Inflammatory macrophage treated with lipopolysaccharide for 1 hour (primary cell): ENCODE measurements at places on chromosomes 4 and X.
A peak's percentile ranks its signal among the peaks of the same experiment; 100 is the strongest.

DNA sequence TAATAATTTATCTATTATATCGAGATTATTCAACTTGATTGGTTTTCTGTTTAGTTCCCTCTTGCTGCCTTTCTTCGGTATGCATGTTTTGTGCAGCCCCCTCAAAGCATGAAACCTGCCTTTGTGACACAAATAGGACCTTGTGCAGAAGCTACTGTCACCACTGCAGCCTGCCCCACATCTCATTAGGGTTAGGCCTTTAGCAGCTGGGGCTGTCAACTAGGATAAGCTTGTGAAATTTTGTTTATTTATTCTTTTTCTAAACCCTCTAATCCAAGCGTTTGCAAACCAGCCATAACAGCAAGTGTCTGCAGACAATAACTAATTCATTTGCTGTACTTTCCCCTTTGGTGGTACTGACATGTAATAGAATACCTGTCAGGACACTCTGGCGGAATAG, 258.9 kb downstream of the RCHY1 start:
- DNase-seq: no peak

DNA sequence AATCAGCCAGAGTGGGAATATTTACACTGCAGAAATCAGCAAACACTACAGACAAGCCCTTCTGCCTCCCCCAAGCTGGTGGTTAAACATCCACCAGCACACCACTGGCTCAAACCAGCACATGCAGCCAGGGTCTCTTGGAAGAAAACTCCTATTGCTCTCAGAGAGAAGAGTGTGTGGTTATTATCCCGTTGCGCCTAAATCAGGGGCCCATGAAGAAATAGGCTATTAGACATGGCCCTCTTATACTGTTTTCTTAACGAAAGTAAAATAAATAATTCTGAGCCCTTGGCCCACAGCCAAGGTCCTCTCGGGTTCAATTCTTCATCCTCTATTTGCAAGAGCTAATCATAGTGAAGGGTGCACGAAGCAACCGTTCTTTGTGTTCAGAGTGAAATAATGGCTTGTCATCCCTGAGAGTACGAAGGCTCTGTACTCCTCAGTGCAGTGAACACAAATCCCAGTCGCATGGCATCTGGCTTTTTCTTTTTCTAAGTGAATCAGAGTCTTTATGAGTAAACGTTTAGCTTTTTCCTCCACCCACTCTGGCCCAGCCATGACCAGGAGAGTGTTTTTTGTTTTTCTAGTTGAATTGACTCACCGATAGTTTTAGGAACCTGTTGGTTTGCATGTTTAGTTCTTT, 33.4 kb upstream of the RBM47 start:
- DNase-seq: peak; percentile 31

DNA sequence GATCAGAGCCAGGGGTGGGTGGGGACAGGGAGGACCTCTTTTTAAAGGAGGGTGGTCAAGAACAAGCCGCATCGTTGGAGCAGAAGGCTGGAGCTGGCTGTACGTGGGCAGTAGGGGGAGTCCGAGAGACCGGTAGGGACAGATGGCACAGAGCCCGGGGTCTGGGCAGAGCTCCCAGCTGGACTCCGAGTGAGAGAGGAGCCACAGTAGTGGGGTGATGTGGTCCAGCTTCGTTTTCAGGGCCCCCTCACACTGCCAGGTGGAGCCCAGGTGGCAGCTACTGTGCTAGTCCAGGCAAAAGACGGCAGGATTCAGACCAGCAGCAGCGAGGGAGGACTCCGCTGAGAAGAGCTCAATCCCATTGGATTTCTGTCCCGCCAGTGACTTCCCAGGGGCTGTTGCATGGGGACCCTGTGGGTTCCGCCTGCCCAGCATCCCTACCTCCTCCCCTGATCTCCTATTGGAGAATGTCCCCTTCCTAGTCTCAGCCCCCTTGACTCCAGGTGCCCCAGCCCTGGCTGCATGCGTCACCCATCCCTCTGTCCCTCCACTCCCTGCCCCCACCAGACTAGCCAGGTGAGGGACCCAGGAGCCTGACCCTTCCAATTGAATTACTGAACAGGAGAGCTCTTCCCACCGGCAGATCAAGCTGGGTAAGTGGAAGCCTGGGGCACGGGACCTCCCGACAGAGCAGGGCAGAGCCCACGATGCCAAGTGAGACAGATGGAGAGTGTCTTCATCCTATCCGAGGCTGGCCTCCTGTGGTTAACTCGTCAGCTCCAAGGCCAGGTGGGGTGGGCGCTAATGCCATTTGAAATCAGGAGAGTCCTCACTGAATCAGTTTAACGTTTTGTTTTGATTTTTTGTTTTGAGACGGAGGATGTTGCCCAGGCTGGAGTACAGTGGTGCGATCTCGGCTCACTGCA, 2.9 kb downstream of the ARHGAP4 start:
- DNase-seq: no peak

- no peak for DNase-seq
Measured at GRCh38 chr4:2289955-2290333, 28.0 kb upstream of the MXD4 start.
